ENCODE measurements at places on chromosomes 12 and 14. TPM values are rescaled to one million over a fixed set of nuclear protein-coding genes. Genes with fewer than 3 reads are reported as not detected.

CLEC9A gene
- 0.18 TPM for total RNA-seq

TPH2 gene
- total RNA-seq: not detected

SOCS2 gene
- total RNA-seq: 15.3 TPM

TC2N gene
- 7.6 TPM for total RNA-seq

AQP2 gene
- not detected for total RNA-seq
